SHP77 (cell line): ENCODE measurements at places on chromosomes 5 and 9.

DNA sequence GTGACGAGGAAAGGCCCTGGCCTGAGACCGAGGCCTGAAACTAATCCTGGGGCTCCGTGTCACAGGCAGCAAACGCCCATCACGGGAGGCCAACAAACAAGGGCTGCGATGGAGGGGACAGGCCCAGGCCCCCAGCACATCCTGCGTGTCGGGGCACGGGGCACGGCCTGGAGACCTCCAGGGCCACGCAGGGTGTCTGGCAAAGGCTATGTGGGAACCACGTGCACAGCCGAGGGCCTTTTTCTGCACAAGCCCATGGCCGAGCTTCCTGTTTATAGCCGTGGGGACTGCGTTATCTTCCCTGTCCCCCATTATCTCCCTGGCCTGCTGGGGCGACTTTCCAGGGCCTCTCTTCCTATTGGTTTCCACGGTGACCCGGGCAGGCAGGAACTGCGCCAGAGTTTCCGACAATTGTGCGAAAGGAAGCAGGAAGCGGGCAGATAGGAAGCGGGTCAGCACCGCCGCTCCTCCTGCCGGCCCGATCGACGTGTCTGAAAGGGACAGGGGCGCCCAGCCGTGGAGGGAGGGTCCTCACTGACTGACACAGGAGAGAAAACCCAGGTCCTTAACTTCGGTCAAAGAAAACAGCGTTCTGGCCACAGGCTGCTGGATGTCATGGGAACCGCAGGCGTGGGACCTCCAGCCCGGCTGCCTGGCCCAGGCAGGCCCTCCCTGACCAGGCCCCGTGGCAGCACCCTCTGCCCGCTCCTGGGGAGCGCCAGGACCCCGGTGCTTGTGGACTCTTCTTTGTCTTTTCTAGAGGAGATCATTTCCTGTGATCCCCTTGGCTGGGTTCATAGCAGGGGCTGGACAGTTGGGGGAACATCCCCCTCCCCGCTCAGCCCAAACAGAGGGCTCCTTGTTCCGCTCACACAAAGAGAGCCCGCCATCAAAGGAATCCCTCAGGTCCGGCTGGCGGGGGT lies 29.1 kb upstream of the SEC16A start:
- no peak for DNase-seq

DNA sequence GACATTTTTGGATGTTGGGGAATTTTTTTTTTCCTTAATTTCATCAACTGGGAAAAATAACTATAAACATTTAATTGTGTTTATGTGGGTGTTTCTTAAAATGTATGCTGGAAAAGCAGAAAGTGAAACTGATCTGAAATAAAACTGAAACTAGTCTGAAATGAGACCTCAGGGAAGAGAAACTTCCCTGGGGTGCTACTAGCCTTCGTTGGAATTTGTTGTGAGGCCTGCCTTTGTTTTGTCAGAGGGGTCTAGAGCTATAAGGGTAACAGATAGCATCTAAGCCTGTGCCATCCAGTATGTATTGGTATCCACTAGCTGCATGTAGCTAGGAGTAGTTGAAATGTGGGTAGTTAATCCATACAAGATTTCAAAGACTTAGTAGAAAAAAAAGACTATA lies 10.4 kb downstream of the ZNF618 start:
- DNase-seq = no peak

GRCh38 chr5:81425569-81425968 lies 31.6 kb upstream of the ACOT12 start:
- peak; percentile 29 for DNase-seq

DNA sequence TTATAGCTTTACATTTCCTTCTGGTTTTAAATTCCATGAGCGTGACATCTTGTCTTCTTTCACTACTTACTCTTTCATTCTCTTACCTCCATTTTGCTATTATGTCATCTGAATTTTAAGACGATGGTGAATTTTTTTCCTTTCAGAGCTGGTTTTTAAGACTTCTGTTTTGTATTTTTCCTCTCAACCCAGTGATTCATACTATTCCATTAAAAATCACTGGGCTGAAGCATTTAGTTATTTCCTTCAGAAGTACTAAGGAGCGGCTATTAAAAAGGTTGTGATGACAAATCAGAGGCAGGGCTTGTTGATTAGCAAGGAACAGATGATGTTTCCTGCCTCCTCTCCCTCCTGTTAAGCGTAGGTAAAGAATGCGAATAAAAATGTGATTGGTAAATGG lies 16.5 kb downstream of the AGXT2 start:
- DNase-seq = no peak

- DNase-seq = no peak
Measured at GRCh38 chr9:132241483-132241839, 79.6 kb downstream of the NTNG2 start.

DNA sequence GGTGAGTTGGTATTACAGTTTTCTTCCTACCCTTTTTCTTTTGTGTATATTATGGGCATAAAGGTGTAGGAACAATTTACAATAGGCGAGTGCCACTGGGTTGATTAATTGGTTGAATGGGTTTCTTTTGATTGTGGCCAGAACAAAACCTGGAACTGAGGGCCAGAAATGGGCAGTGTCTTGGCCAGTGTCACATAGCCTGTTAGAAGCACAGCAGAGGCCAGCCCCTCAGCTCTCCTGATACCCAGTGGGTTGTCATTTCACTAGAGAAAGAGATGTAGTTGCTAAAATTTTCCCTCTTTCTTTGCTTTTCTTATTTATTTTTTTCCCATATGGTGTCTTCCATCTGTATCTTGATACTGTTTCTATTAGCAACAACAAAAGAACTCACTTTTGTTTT lies 38.8 kb upstream of the SEMA6A start:
- DNase-seq = no peak

GRCh38 chr9:109766351-109766750 lies 13.6 kb upstream of the PALM2AKAP2 start:
- no peak for DNase-seq

DNA sequence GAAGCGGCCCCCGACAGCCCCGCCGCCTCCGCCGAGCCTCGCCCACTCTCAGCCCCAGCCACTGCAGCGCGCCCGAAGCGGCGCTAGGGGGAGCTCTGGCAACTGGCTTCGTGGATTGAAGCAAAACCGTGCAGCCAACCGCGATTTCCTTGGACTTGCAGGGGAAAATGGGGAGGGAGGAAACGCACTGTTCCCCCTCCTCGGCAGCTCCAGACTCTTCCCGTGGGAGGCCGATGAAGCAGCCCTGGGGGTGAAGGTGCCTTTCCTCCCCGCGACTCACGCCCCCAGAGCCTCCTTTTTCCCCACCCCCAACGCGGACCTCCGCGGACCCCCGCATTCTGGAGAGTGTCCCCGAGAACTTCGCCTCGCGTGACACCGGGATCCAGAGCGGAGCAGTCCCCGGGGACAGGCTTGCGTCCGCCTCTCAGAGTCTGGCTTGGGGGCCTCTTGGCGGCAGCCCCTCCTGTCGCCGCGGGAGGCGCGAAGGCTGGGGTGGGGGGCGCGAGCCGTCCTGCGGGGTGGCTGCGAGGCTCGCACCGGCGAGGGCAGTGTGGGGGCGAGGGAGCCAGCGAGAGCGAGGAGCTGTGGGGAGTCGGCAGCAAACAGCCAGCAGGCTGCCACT lies 3.8 kb downstream of the IER5L start:
- peak; percentile 83 for DNase-seq

DNA sequence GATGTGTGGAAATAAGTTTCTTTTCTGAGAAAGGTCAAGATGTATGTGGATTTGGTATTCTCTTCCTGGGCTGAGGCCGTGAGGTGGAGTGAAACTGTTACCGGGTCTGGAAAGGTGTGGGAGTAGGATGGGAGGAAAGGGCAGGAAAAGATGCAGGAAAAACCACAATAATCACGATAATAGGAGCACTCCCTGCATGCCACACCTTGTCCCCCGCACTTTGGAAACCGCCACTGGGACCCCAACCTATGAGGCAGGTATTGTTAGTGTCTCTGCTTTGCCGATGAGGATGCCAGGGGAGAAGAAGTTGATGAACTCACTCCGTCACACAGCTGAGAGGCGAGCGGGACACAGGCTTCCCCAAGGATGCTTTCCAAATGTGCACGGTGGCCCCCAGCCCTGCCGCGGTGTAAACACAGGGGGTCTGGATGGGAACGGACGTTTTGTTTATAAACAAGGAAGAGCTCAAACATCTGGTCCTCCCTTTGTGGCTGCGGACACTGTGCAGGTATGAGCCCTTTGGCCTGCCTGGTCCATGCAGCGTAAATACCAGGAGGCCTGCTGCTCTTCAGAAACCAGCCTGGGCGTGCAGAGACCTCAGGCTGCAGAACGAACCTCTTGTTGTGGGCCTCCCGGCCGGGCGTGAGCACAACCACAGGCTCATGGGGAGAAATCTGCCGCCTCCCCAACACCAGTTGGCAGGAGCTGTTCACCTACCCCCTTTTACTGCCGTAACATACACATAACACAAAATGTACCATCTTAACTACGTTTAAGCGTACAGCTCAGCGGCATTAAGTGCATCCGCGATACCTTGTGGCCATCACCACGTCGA lies 126.7 kb downstream of the COL23A1 start:
- no peak for DNase-seq

- DNase-seq = no peak
Measured at GRCh38 chr5:86686046-86686445, 68.3 kb downstream of the COX7C start.

DNA sequence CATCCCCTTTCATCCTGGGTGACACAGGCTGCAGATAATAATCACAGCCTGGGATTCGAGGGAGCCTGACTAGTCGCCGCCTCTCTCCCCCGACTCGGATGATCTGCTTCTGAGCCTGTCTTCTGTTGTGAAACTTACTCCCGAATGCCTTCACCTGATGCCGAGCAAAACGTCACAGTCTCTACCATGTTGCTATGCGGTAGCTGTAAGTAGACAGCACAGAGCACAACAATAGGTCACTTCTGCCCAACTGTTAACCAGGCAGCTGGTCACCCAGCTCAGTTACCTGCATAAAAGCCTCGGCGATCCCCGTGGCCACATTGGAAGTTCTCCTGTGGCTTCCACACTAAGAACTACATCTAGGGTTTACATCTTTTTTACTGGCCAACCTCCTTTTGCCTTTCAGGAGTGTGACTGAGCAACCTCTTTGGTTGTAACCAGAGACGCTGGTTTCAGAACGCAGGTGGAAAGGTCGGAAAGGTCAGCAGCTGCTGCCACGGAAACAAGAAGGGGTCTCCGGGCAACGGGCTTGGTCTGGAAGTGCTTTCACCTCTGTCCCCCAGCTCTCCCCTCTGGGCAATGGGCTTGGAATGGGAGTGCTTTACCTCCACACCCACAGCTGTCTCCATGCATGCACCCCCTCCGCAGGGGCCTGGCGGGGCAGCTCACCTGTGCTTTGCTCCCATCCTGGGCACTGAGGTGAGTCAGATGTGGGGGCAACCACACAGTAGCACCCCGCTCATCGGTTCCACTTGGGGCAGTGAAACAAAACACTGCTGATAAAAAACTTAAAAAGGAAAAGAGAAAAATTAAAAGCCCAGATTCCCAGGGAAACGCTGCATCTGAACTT lies 7.6 kb upstream of the PPP1R26 start:
- peak; percentile 26 for DNase-seq

DNA sequence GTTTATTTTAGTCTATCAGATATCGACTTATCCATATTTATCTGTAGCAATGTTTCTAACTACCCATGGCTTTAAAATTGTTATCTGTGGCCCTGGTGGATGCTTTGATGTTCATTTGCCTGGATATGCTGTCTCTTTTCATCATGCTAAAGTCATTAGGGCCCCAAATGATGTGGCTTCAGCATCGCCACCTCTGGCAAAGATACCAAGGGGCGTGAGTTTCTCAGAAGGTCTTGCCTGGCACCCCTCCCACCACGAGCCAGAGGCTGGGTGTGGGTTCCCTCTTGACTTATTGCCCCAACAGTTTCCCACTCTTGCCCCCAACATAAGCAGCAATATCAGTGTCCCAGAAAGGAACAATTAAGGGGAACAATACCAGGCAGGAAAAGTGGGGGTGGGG lies 5.4 kb downstream of the ROPN1L start:
- no peak for DNase-seq

- no peak for DNase-seq
Measured at GRCh38 chr5:127684726-127685467, 18.3 kb upstream of the CCDC192 start.

DNA sequence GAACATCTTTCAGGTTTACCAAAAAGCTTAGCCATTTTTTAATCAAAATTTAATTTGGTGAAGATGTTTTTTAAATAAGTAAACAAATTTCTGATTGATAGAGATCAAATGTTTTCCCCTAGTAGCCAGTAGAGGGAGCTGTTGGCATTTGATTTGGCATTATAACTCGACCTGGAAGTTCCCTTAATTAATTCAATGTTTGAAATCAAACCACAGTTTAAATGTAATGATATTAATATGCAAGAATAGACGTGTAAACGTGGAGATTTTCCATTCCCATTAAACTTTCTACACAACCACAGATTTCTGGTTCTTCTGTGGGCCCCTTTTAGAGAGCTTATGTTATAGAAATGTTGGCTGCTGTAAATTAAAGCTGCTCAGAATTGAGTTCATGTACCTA lies 148.1 kb upstream of the MPDZ start:
- no peak for DNase-seq
